ENCODE measurements at places on chromosomes 7 and 10. TPM values are rescaled to one million over a fixed set of nuclear protein-coding genes. Genes with fewer than 3 reads are reported as not detected.

- DNase-seq: peak; percentile 64
Measured at GRCh38 chr7:48101968-48102367, 12.9 kb downstream of the UPP1 start.

DNA sequence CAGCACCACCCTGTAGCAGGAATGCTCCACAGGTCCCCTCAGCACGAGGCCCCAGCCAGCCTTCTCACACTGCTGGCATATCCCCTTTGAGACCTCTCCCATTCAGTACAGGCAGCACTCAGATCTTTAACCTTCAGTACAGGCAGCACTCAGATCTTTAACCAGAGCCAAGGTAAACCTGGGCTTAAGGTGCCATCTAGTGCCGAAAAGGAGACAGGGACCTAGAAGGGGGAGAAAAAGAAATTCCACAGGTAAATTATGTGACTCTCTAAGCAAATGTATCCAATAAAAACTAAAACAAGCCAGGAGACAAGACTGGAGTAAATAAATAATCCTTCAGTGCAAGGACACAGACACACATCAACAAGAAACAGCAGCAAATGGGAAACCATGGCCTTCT lies 358.6 kb downstream of the PTPRN2 start:
- no peak for DNase-seq

DNA sequence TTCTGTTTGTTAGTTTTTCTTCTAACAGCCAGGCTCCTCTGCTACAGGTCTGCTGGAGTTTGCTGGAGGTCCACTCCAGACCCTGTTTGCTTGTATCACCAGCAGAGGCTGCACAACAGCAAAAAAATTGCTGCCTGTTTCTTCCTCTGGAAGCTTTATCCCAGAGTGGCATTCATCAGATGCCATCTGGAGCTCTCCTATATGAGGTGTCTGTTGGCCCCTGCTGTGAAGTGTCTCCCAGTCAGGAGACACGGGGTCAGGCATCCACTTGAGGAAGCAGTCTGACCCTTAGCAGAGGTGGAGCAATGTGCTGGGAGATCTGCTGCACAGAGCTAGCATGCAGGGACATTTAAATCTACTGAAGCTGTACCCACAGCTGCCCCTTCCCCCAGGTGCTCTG lies 26.7 kb upstream of the CROT start:
- no peak for DNase-seq

DNA sequence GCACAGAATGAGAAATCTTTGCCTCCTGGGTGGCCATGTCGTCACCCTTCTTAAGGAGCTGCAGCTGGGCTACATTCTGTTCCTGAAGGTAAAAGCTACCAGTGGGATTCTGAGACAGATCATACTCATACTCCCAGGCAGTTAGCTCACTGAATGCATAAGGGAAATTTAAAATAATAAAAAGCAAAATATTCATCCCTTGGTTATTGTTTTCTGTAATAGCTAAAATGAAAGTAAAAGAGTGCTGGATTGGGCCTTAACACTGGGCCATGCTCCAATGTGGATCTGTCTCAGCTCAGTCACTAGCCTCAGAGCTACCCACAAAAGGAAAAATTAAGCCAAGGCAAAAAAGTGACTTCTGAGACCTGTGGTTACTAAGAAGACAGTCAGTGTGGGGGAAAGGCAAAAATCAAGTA lies 8.9 kb upstream of the DYNC2I1 start:
- DNase-seq: no peak

DNA sequence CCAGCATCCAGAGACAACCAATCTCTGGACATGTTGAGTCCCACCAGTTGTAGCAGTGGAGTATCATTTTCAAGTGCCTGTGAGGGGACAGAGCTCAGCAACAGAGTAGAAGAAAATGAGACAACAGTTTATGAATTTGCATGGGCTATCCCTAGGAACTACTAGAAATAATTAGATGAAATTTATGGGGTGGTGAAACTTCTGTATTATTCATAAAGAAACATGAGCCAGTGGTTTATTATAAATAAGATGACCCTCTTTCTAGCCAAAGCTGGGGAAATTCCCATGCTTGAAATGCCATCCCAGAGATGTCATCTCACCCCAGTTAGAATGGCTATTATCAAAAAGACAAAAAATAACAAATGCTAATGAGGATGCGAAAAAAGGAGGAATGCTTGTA lies 55.1 kb upstream of the ITGB8 start:
- no peak for DNase-seq

DNA sequence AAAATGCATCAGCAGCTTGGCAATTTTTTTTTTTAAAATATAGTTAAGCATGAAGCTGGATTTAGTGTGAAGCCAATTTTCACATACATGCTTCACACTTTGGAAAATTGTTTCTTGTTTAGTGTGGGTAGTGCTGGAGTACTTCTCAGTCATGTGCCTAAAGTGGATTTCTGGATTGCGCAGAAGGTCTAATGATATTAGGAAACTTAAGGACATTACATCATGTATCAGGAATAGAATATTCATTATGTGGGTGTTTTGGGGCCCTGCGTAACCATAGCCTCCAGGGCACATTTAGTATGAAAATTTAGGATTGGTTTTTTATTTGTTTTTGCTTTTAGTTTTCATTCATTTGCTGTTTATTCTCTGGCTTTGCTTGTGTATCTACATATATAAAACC lies 28.8 kb upstream of the BNIP3 start:
- no peak for DNase-seq

The TET1 gene
- total RNA-seq: 8.9 TPM

The MYOF gene
- 120 TPM for total RNA-seq
